ENCODE measurements at places on chromosomes 12 and 14.

DNA sequence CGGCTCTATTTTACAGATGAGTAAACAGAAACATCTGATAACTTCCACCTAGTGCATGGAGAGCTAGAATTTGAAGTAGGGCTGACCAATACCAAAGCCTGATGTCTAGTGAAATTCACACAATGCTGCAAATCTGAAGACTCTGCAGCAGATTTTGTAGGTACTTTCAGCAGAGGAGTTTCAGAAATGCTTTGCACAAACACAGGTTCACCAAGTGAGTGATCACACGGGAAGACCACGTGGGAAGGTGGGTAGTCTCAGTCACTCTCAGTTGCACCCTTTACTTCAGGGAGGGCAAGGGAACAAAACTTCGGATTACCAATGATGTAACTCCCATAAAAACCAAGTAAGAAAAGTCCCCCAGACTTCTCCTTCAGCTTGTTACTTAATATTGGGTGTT is 63.3 kb upstream of the DAAM1 start:
- DNase-seq: no peak

DNA sequence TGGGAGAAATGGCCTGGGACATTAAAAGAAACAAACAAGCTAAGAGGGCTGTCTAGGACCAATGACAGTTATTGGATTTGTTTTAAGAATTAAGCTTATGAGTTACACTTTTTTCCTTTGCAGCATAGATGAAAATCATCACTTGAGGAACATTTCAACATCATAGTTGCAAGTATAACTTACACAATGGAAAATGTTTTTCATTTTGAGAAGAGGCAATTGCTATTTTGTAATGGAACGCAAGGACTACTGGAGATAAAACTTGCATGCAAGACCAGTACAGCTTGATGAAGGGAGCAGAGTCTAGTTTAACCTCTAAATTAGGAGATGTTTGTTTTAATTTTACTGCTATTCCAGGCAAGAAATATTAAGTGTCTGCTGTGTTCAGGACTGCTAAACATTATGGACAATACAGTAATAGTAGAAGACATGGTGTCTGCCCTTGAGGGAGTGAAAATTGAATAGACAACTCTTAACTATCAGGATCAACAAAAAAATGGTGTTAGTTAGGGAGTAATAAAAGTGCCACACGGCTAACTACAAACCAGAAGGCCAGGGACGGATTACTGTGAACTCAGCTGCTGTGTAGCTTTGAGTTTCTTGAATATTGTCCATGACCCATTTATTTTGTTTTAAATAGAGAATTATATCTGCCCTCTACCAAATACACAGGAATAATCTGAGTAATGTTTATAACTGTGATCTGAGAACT is 374.5 kb downstream of the RAD51B start:
- DNase-seq: no peak

- no peak for DNase-seq
Observed at GRCh38 chr14:72517736-72518135, 376.2 kb downstream of the DPF3 start.

DNA sequence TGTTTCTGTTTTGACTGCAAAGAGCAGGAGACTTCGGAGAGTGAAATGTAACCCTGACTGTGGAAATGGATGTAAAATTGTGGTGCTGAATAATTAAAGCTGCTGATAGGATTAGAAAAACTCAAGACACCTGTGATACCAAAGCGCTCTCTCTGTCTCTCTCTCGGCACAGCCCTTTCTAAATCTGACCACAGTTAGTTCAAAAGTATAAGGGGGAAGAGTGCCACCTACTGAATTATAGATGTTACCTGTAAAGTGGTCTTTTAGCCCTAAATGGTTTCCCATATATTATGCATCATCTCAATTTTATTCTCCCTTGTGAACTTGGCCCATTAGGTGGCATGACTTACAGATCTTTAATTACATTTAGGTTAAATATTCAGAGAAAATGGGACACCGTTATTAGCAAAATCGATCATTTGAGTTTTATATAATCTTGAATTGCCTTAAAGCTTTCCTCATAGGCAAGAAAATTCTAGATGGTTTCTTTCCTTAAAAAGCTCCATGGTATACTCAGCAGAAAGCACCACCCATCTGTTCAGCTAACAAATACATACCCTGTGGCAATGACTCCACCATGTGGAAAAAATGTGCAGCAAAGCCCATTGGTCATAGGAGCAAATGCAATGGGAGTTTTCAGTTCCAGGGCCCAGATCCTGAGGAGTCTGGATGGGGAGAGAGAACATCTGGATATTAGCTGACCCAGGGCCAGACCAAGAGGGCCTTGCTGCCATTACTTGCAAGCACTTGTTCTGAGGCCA is 18.1 kb downstream of the RFC5 start:
- peak; percentile 54 for DNase-seq

GRCh38 chr14:79161571-79161970 is 991.4 kb downstream of the NRXN3 start:
- peak; percentile 72 for DNase-seq

- DNase-seq: no peak
Observed at GRCh38 chr12:92468358-92469020, 234.3 kb upstream of the PLEKHG7 start.

DNA sequence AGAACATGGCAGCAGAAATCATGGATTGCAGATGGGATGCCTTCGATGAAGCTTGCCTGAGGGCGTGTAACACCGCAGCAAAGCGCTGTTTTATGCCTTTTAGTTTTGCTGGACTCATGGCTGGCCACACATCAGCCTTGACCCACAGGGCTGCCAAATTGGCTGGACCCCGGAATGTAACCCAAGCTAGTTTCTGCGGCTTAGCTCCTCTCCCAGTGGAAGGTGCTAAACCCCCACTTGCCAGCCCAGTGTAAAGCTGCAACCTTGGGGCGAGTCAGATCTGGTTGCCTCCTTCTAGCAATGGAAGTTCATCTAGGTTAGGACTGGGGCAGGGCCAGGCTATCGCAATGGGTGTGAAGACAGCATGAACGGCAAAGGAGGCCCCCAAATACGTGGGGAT is 38.3 kb downstream of the MEG3 start:
- no peak for DNase-seq

- no peak for DNase-seq
Observed at GRCh38 chr12:25264114-25264513, 13.4 kb upstream of the KRAS start.

GRCh38 chr14:72917094-72917802 is 9.0 kb upstream of the DCAF4 start:
- no peak for DNase-seq

DNA sequence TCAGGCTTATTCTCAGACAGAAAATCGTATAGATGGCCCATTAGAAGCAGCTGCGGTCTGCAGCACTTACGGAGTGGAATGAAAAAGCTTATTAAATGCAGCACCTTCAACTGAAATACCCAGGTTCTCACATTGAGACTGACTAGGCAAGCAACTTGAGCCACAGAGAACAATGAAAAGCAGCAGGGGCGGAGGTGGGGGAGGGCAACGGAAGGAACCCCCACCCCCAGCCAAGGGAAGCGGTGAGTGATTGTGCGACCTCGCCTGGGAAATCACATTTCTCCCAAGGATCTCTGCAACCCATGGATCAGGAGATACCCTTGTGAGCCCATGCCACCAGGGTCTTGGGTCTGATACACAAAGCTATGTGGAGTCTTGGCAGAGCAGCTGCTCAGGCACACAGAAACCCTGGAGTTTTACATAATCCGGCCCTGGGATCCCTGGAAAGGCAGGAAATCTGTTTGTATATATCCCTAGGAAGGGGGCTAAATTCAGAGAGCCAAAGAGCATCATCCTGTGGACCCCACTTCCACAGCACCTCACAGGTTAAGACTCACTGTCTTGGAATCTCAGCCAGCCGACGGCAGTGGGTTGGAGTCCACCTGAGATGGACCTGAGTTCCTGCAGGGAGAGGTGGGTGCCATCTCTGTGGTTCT is 38.1 kb downstream of the PZP start:
- DNase-seq: no peak

DNA sequence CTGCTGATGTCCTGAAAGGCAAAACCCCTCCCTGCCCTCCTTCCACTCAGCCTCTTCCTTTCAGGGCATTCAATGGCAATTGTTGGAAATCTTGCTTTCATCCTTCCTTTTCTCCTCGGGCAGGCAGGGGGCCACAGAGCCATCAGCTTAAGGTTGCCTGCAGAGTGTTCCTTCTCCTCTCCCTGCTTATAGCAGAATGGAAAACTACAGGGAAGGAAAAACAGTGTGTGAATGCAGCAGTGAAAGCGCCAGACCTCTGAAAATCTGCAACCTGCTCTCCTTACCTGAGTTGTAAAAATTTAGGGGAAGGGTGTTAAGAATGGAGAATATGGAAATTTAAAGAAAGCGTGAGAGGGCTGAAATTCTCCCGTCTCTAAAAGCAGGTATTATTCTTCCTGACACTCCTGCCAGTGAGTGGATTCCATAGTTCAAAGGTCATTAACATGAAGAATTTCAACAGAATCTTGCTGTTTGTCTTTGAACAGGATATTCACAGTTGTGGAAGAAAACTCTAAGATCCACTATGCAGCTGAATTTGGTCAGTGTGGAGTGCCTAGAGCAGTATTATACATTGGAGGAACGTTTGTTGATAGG is 348.8 kb downstream of the KCNH5 start:
- DNase-seq: peak; percentile 54

GRCh38 chr12:76639646-76640045 is 80.1 kb upstream of the OSBPL8 start:
- no peak for DNase-seq

GRCh38 chr14:53723221-53723620 is 233.4 kb downstream of the BMP4 start:
- no peak for DNase-seq

DNA sequence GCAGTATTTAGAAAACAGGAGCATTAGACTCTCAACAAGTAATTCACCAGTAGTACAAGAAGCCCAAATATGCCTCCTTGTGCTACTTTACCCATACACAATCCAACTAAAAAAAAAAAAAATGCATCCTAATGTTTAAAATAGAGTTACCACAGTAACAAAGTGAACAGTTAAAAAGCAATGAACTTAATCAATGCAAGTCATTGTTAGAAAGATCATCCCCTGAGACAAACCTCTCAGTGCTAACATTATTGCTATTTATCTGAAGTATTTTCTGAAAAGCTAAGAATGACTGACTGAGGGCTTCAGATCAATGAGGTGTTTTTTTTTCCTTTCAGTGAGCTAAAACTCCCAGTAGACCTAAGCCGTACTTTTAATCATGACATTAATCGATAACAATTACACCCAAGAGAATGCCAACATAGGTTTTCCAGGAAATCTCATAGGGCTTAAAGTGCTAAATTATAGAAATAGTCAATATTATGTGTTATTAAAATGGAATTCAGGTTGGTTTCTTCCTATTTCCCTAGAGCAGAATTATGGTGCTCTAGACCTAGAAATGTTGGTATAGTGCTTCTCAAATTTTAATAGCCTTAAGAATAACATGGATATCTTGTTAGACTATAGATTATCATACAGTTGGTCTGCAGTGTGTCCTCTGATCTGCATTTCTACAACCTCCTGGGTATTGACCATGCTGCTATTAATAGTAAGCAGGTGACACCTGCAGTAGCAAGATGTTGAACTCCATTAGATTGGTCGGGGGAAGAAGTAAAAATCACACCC is 123.0 kb downstream of the PRKD1 start:
- DNase-seq: no peak

DNA sequence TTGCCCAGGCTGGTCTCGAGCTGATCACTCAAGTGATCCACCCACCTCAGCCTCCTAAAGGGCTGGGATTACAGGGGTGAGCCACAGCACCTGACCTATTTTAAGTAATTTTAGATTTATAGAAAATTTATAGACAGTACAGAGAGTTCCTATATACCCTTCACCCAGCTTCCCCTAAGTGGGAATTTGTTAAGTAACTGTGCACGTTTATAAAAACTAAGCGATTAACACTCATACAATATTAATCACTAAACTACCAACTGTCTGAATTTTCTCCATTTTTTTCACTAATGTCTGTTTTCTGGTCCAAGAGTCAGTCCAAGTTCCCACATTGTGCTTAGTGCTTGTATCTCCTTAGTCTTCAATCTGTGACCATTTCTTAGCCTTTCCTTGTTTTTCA is 5.5 kb downstream of the IL31 start:
- DNase-seq: no peak

- DNase-seq: no peak
Observed at GRCh38 chr12:123096182-123096581, 54.7 kb downstream of the PITPNM2 start.

DNA sequence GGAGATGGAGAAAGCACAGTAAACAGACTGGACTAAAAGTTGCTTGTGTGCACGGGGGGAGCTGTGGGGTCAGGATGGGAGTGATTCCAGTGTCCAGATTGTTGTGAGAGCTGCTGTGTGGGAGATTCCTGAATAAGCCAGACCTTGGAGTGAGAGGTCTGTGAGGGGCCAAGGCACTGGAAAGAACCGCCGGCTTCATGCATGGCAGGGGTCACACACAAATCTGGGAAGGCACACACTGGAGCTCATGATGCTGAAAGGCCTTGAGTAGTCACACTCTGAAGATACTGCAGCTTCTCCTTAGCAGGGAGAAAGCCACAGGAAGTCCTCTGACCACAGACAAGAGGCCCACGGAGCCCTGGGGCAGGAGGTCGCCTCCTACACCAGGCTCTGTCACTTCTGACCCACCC is 23.1 kb downstream of the ADCY6 start:
- no peak for DNase-seq

DNA sequence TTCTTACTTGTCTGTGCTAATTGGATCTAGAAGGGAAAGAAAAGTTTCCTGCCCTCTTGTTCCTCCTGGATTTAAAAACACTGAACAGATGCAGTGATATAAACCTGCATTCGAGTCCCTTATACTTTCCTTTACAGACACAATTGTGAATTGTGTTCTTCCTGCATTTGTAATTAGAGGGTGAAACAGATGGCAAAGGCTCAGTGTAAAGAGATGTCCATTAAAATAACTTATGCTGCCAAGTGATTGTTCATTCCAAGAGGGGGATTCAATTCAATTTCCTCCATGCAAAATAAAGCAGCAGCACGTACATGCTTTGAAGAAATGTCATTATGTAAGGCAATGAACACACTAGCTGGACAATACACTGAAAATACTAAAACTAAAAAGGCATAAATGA is 248.3 kb upstream of the LRIG3 start:
- no peak for DNase-seq

- no peak for DNase-seq
Observed at GRCh38 chr14:65361920-65362319, 50.6 kb upstream of the FUT8 start.

GRCh38 chr14:105139212-105139825 is 29.3 kb downstream of the JAG2 start:
- DNase-seq: no peak

GRCh38 chr12:127054531-127054930 is 1212.4 kb upstream of the TMEM132C start:
- DNase-seq: no peak

DNA sequence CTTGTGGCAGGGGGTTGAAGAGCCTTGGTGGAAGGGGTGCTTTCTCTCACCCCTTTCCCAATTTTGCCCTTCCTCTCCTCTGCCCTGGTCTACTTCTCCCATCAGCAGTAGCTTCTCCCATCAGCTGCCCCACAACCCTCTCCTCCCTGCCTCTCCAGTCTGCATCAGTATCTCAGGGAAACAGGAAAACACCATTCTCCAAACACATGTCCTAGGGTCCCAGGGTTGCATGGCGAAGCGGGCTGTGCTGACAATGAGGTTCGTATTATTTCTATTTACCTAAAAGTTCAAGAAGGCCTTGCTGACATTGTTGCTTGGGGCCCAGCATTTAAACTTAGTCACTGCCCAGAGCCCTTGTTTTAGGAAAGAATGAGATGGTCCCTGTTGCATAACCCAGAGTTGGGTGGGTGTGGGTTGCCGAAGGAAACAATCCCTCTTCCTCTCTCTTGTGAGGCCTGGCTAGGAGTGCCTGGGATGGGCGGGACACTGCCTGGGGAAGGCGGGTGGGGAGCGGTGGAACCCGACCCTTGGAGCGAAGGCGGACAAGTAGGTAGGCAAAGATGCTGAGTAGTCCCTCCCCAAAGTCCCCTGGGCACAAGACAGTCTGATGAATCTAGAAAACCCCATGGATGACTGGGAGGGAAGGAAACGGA is 1.3 kb upstream of the IGFBP6 start:
- peak; percentile 74 for DNase-seq

All from ecto neural progenitor cell (in vitro differentiated cells).